GM23248 (cell line): ENCODE measurements at places on chromosomes 12 and 14.
A peak's percentile ranks its signal among the peaks of the same experiment; 100 is the strongest.

DNA sequence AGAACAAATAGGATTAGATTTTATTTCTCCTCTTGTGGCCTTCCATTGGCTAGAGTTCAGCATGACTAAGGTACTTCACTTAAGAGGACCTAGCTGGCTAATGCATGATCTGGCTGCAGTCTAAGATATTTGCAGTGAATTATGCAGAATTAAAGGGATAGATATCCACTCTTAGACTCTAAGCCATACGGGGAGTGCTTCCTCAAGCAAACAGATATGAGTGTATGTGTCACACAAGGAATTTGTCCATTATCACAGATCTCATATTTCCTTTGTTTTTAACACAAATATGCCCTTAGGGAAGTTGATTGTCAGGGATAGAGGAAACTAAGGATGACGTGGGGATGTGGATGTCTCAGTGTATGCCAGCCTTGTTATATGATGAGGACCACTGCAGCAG lies 88.1 kb upstream of the DHRS4 start:
- DNase-seq: no peak

GRCh38 chr12:117559978-117560377 lies 198.6 kb upstream of the NOS1 start:
- DNase-seq: no peak

DNA sequence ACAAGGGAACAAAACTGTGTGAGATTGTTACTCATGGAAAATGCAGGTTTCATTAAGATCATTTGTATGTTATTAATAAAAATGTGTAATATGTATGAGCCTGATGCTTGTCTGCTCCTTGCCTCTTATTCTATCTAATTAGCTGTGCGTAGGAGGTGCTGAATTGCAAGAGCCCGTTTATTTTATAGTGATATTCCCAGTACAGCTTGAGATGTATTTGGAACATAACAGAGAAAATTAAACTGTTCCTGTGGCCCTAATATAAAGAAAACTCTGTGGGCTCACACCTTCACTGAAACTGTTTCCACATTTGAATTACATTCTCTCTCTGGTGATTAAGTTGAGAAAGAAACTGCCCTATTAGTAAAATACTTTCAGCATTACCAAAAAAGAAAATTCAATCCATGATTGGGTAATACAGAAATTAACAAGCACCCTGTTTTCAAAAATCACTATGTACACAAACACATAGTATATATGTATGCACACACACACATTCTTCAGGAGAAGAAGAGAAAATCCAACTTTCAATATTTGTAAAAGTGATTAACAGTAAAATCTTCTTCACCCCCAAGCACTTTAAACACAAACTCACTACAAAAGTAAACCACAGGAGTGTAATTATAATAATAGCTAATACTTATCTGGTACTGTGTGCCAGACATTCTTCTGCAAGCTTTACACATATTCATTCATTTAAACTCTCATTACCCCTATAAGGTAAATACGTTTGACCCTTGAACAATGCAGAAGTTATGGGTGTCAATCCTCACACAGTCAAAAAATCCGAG lies 233.2 kb downstream of the PHLDA1 start:
- no peak for DNase-seq

- DNase-seq: peak; percentile 91
Measured at GRCh38 chr14:54570631-54571415, 3.9 kb downstream of the SAMD4A start.

DNA sequence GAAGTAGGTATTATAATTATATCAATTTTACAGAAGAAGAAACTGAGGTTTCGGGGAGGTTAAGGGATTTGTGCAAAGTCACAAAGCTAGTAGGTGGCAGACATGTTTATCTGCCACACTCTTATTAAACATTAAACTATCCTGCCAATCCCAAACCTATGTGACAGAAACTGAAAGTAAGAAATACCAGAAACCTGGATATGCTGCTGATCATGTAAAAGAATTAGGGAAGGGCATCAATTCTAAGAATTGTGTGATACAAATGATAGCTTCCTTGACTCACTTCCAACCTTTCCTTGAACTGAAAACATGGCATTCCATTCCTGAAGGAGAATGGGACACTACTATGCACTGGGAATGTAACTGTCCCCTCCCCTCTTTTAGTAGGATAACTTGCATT lies 16.9 kb downstream of the TAOK3 start:
- DNase-seq: peak; percentile 25

DNA sequence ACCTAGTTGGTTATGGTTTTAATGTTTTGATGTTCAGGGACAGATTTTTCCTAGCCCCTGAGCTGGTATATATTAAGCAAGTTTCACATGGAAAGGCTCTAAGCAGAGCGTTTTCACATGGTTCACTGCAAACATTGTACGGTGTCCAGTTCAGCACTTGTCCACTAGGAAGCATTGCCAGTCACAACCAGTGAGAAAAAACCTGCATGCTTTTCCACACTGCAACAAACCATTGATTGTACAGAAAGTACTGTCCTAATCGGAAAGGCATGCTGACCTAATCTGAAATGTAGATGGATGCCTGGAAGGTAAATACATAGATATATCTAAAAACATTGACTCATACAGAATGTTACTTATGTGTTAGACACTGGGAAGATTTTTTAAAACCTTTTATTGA lies 25.0 kb upstream of the NPAS3 start:
- no peak for DNase-seq
